ENCODE measurements at places on chromosomes 6 and 20.

- DNase-seq = no peak
These were observed 1368.8 kb upstream of the ADGRB3 start for GRCh38 chr6:67265996-67266921.

GRCh38 chr6:3457710-3458602 is 1.1 kb upstream of the SLC22A23 start:
- DNase-seq = no peak

DNA sequence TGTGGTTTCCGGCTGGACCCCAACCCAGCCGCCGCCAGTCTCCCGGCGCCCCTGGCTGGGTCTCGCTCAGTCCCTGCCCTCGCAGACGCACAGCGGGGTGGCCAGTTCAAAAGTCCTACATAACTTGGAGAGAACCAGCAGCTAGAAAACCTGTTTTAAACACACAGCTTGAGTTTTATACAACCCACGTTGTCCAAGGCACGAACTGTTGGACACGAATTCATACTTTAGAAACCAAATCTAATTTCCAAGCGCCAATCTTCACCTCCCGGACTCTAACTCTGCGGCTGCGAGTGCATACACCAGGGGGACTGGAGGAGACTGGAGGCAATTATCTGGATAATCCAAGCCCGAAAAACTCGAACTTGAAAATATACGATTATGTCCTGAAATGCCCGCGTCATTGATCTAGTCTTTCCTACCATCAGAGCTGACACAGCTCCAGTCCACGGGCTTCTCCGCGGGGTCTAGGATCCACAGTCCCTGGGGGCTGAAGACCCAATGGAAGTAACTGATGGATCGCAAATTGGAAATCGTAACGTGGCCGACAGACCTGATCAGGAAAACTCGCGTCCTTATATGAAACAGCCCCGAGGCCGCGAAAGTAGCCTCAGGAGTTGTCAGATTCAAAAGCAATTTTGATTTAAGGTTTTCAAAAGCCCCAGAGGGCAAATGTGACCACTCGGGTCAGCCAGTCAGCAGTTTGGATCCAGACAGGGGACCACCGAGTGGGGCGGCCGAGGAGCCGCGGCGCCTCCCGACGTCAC is 843 bp upstream of the HEY2 start:
- DNase-seq = no peak

- DNase-seq = no peak
These were observed 5.7 kb downstream of the RING1 start for GRCh38 chr6:33213989-33214335.

- DNase-seq = no peak
These were observed 86.7 kb upstream of the STMND1 start for GRCh38 chr6:17015144-17015543.
